ENCODE measurements at places on chromosomes 4 and X.

DNA sequence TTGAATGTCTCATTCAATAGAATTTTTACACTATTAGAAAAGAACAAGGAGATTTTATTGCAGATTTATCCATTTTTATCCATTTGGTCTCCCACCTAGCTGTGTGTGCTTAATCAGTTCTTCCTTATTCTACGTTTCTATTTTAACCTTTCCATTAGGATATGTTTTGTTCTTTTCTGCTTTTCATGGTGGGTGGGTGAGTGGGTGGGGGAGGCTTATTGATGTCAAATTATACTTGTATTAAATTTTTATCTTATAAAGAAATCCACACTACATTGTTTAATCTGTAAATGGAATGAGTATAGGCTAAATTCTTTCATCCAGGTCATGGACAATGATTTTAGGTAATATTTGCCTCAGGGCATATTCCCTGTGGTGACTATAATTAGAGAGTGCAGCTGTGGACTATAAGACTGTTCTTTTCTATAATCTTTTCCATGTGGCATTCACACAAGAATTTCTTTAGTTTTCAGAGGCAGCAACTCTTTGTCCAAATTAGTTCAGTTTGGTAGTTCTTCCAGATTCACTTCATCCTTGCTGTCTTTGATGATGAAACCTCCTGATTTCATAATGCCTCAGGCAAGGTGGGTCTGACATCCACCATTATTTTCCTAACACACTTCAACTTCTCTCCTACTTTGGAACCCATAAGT lies 2451.8 kb downstream of the PCDH7 start:
- no peak overlapping the region for H3K27ac ChIP-seq
- H3K27me3 ChIP-seq, result no peaks in the 10 kb centered on the region
- H3K4me3 ChIP-seq, result no peak overlapping the region
- no peak for DNase-seq
- H3K36me3 ChIP-seq, result no peaks in the 10 kb centered on the region

DNA sequence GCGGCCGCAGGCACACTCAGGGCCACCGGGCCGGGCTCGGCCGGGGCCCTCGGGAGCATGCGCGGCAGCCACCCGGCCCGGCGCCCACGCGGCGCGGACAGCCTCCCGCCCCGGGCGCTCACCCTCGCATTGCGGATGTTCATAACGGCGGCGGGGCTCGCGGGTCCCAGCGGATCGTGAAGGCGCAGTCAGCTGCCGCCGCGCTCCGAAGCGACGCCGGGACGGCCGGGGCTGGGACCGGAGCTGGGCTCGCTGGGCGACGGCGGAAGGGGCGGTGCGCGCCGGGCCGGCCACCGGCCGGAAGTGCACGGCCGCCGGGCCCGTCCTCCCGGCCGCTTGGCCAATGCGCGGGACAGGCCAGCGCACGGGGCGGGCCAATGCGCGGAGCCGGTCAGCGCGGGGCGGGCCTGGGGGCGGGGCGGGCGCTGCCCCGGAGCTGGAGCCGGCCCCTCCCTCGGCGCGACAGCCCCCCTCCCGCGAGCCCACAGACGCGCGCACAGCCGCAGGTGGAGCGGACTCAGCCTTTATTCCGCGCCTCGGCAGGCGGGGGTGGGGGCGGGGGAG lies at the start of gene NAA10:
Gene NAA10, minus strand, starts transcription at position 276 of the 564 bp plus-strand sequence. Its CDS starts 133 bp downstream, at position 143.
- no peaks in the 10 kb centered on the region for H3K27me3 ChIP-seq
- peak within 1 kb of the TSS; percentile 71 for H3K27ac ChIP-seq
- peaks cover 13% of the 10 kb centered on the region for H3K4me1 ChIP-seq
- H3K36me3 ChIP-seq, result peaks cover 18% of the 10 kb centered on the region

DNA sequence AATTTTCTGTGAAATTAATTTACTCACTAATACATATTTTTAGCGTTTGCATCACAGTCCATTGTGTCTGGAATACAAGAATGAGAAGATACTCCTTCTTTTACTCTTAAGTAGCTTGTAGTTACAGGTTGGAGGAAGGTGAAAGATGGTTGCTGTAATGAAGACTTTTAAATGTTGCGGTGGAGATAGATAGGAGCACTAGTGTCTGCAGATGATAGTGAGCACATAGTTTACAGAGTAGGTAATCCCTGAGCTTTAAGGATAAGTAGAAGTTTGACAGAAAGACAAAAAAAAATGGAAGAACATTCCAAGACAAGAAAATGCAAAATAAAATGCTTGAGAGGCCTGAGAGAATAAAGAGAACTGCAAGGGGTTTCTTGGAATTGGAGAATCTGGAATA lies 5.4 kb upstream of the SLC39A8 start:
- peaks cover 3% of the 10 kb centered on the region for H3K4me1 ChIP-seq
- DNase-seq, result no peak
- H3K27ac ChIP-seq, result no peak overlapping the region
- no peak overlapping the region for H3K4me3 ChIP-seq

GRCh38 chrX:2921750-2922149 lies 7.4 kb downstream of the ARSD start:
- H3K27ac ChIP-seq, result no peak overlapping the region
- H3K4me3 ChIP-seq, result no peak overlapping the region
- H3K27me3 ChIP-seq, result no peaks in the 10 kb centered on the region
- H3K4me1 ChIP-seq, result no peaks in the 10 kb centered on the region

DNA sequence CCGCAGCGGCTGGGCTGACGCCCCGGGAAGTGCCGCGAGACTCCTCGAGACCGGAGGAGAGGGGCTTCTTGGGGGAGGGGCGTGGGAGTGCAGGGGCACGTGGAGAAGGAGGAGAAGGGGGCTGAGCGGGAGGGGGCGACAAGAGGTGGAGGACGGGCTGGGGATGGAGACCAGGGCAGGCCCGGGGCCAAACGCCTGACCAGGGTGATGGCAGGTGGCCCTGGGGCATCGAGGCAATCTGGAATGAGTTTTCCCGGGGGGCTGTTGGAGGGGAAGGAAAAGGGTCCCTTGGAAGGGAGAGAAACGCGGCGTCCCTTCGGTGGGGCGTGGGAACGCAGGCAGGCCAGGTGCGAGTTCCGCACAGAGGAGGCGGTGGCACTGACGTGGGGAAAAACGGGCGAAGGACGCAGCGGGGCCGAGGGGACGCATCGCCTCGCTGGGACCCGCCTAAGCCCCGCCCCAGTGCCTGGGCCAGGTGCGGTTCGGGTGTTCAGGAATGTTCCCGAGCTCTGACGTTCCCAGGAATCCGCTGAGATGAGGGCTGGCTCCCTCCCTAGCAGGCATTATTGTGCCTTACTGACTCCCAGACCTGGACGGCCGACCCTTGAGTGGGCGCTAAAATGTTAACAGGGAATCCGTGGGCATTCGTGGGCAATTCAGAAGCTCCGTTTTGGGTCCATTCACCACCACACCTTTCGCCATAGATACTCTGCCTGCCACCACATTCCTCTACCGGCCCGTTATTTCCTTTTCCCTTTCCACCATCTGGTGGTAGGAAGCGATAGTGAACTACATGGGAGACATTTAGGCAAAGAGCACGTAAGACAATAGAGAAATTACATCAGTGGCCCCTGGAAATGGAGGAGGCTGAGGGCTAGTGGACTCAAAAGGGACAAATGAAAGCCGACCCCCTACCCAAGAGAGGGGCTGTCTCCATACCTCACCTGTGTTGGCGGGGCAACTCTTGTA lies 795 bp upstream of the SH3KBP1 start:
- no peaks in the 10 kb centered on the region for H3K27me3 ChIP-seq
- no peaks in the 10 kb centered on the region for H3K36me3 ChIP-seq
- H3K27ac ChIP-seq, result no peak overlapping the region
- H3K4me3 ChIP-seq, result peak overlapping the region; percentile 70

DNA sequence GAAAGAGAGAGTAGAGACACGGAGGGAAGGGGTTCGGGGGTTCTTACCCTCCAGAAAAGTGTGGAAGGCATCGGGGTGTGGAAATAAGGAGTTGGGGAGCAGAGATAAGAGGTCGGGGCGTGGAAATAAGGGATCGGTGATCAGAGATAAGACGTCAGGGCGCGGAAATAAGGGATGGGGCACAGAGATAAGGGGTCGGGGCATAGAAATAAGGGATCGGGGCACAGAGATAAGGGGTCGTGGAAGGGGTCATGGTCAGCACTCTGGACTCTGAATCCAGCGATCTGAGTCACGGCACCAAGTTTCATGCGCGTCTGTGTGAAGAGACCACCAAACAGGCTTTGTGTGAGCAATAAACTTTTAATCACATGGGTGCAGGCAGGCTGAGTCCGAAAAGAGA lies 119.1 kb downstream of the PCDH10 start:
- no peak overlapping the region for H3K27ac ChIP-seq
- H3K36me3 ChIP-seq, result no peaks in the 10 kb centered on the region
- H3K4me3 ChIP-seq, result no peak overlapping the region
- no peak for DNase-seq
- no peaks in the 10 kb centered on the region for H3K4me1 ChIP-seq

- H3K4me3 ChIP-seq, result no peak overlapping the region
- DNase-seq, result no peak
Measured at GRCh38 chr4:154254999-154255398, 236.6 kb downstream of the DCHS2 start.

GRCh38 chrX:16953606-16954211 lies 7.3 kb downstream of the REPS2 start:
- no peak for DNase-seq
- H3K27me3 ChIP-seq, result no peaks in the 10 kb centered on the region
- H3K36me3 ChIP-seq, result no peaks in the 10 kb centered on the region
- no peaks in the 10 kb centered on the region for H3K4me1 ChIP-seq

GRCh38 chr4:22458098-22458497 lies 57.8 kb downstream of the ADGRA3 start:
- no peak overlapping the region for H3K4me3 ChIP-seq
- no peak overlapping the region for H3K27ac ChIP-seq
- H3K4me1 ChIP-seq, result no peaks in the 10 kb centered on the region
- no peaks in the 10 kb centered on the region for H3K36me3 ChIP-seq

DNA sequence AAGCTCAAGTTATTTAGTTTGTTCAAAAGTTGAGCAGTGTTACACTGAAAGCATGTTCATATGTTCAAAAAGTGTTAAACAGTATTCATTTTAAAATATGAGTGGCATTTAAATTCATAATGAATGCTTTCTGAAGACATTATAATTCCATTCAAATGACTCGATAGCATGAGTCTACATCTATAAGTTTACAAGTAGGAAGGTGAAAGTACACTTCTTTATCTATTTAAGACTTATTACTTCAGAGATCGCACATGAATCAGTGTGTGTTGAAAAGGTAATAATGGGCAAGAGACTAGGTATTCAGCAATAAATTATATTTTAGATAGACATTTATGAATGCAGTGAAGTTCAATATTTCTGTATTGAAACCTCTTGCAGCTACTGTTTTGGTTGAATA lies 456.1 kb downstream of the GRXCR1 start:
- no peak overlapping the region for H3K27ac ChIP-seq
- DNase-seq, result no peak
- H3K27me3 ChIP-seq, result no peaks in the 10 kb centered on the region
- H3K36me3 ChIP-seq, result no peaks in the 10 kb centered on the region
- H3K4me3 ChIP-seq, result no peak overlapping the region

GRCh38 chr4:164906368-164906767 lies 29.4 kb downstream of the APELA start:
- no peak overlapping the region for H3K27ac ChIP-seq
- H3K4me3 ChIP-seq, result no peak overlapping the region
- H3K27me3 ChIP-seq, result no peaks in the 10 kb centered on the region
- DNase-seq, result no peak
- H3K36me3 ChIP-seq, result no peaks in the 10 kb centered on the region
- H3K4me1 ChIP-seq, result no peaks in the 10 kb centered on the region

DNA sequence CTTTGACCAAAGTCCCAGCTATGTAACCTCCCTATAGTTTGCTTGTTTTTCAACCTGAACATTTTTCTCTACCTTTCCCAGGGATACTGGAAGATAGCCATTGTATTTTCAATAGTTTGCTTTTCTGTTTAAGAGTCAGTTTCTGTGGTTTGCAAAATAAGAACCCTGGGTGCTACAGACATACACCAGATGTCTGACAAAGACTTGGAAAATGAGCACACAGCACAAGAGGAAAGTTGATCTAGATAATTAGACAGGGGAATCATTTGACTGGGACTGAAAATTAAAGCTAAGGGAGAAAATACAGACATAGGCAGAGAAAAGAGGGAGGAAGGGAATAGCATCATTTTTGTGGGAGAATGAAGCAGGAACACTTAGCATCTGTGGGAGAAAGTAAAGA lies 218.3 kb upstream of the CNKSR2 start:
- no peak overlapping the region for H3K27ac ChIP-seq
- H3K4me3 ChIP-seq, result no peak overlapping the region
- H3K27me3 ChIP-seq, result no peaks in the 10 kb centered on the region
- DNase-seq, result no peak
- H3K36me3 ChIP-seq, result no peaks in the 10 kb centered on the region

GRCh38 chr4:55871299-55871800 lies 17.9 kb downstream of the EXOC1 start:
- no peak overlapping the region for H3K4me3 ChIP-seq
- peaks cover 69% of the 10 kb centered on the region for H3K36me3 ChIP-seq
- H3K27ac ChIP-seq, result no peak overlapping the region
- no peak for DNase-seq

DNA sequence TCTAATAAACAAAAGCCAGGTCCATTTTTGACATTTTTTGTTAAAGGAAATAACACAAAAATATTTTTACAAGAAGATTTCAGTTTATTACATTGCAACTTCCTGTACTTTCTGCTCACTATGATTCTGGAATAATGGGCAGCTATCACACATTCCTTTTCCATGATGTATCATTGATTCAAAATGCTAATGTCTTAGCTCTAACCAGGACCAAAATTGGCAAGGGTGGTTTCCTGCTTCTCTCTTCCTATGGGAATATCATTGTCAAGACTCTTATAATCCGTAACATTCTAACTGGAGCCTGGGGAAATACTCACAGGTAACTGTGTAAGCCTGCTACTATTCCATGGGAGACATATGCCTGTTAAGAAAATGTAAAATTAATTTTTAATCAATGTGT lies 218.6 kb downstream of the DCAF12L2 start:
- no peak overlapping the region for H3K27ac ChIP-seq
- H3K4me1 ChIP-seq, result no peaks in the 10 kb centered on the region
- no peak overlapping the region for H3K4me3 ChIP-seq
- no peaks in the 10 kb centered on the region for H3K36me3 ChIP-seq
- DNase-seq, result no peak

DNA sequence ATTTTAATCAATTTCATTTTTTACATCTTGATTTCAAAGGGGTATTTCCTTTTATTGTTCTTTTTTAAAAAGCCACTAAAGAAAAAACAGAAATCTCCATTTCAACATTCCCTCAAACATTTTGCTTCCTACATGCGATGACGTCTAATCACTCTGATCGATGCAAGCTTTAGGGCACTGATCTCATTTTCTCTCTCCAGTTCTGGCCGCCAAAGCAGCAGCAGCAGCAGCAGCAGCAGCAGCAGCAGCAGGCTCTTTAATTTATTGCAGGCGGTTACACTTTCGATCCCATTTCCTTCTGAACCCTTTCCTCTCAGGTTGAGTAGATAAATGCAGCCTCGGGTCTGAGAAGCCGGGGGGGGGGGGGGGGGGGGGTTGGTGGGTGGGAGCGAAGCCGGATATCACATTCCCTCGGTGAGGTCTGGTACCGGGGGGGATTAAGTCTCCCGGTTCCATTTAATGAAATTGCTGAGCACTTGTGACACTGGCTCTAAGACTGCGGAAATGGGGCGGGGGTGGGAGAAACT lies 3.4 kb upstream of the PCDH7 start:
- H3K27ac ChIP-seq, result peak overlapping the region; percentile 65
- H3K4me3 ChIP-seq, result peak overlapping the region; percentile 74
- no peaks in the 10 kb centered on the region for H3K36me3 ChIP-seq

Data from suprapubic skin (tissue), 4 donors.